ENCODE measurements at places on chromosomes 13 and 19. TPM values are rescaled to one million over a fixed set of nuclear protein-coding genes. Genes with fewer than 3 reads are reported as not detected.

ZSCAN1 gene
- total RNA-seq: not detected

ZNF699 gene
- total RNA-seq: 3.2 TPM

DIAPH3 gene
- 2.9 TPM for total RNA-seq

DNA sequence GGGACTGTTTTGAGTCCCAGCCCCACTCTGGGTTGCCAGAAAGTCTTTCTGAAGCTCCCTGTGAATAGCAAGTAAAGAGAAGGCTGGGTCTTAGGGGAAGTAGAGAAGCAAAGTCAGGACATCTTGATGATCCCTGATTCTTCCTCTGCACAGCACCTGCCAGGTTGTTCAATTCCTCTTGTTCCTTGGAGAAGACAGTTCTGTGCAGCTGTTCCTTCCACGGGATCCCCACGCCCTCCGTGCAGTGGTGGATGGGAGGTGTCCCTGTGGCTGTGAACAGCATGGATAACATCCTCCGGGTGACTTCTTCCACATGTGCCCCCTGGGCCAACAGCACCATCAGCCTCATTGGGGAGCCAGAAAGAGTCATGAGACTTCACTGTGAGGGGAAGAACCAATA lies 29.1 kb upstream of the IGLON5 start:
- no peaks in the 10 kb centered on the region for H3K36me3 ChIP-seq
- H3K4me1 ChIP-seq: no peaks in the 10 kb centered on the region
- H3K4me3 ChIP-seq: no peak overlapping the region
- no peak overlapping the region for H3K27ac ChIP-seq

- H3K27me3 ChIP-seq: no peaks in the 10 kb centered on the region
- H3K27ac ChIP-seq: no peak overlapping the region
- H3K36me3 ChIP-seq: no peaks in the 10 kb centered on the region
- no peak for DNase-seq
These were observed 323.0 kb downstream of the EFNB2 start for GRCh38 chr13:106212386-106213010.

ZNF571 gene
- 2.7 TPM for total RNA-seq

DNA sequence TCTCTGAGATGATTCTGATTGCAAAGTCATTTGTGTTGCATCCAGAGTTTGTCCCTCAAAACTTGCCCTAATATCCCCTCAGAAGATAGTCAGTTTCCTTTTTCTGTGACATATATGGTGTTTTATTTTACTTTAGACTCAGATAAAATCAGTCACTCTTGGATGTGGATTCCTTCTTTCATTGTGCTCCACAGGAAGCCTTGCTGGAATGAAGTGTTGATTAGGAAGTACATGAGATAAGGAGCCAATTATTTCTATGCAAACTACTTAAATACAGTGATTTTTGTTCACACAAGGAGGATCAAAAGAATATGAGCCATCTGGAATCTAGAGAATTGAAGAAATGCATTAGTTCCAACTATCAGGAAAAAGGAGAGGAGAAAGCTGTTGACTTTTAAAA lies 107.6 kb upstream of the RXFP2 start:
- no peak for DNase-seq
- H3K27ac ChIP-seq: no peak overlapping the region
- no peaks in the 10 kb centered on the region for H3K36me3 ChIP-seq
- H3K4me3 ChIP-seq: no peak overlapping the region
- no peaks in the 10 kb centered on the region for H3K27me3 ChIP-seq

GRCh38 chr19:27652796-27653195 lies 1560.2 kb downstream of the UQCRFS1 start:
- H3K36me3 ChIP-seq: no peaks in the 10 kb centered on the region
- no peaks in the 10 kb centered on the region for H3K4me1 ChIP-seq
- H3K4me3 ChIP-seq: no peak overlapping the region

DNA sequence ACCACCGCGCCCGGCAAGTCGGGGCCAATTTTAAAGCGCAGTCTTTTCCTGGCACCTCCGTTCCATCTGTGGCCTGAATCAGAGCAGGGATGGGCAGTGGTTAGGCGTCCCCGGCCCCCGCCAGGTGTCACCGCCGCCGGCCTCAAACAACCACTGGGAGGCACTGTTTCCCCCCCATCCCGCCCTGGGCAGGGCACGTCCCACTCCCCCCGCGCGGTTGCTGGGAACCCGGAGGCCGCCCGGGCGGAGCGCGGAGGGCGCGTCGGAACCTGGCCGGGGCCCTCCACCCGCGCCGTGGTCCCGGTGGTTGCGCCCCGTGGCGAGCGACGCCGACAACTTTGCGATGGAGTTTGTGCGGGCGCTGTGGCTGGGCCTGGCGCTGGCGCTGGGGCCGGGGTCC lies at the start of gene GRIN3B:
GRIN3B (plus strand) TSS at position 325 of the 400 bp plus-strand sequence; CDS start at position 344, 19 bp downstream.
- H3K27ac ChIP-seq: no peak within 1 kb of the TSS
- H3K27me3 ChIP-seq: peaks cover 56% of the 10 kb centered on the region
- no peaks in the 10 kb centered on the region for H3K36me3 ChIP-seq
- peak within 1 kb of the TSS; percentile 38 for H3K4me3 ChIP-seq

- no peaks in the 10 kb centered on the region for H3K36me3 ChIP-seq
- H3K4me1 ChIP-seq: no peaks in the 10 kb centered on the region
- no peak for DNase-seq
- H3K27ac ChIP-seq: no peak overlapping the region
- no peaks in the 10 kb centered on the region for H3K27me3 ChIP-seq
- H3K4me3 ChIP-seq: no peak overlapping the region
These were observed 121.0 kb downstream of the AKAP11 start for GRCh38 chr13:42392716-42393572.

NMRK2 gene
- total RNA-seq: 612 TPM

- no peaks in the 10 kb centered on the region for H3K27me3 ChIP-seq
- no peaks in the 10 kb centered on the region for H3K36me3 ChIP-seq
- H3K27ac ChIP-seq: no peak overlapping the region
- no peak for DNase-seq
These were observed 297.0 kb downstream of the FGF9 start for GRCh38 chr13:21967871-21968270.

All from heart left ventricle (tissue), 16 donors.